Neural crest cell (in vitro differentiated cells): ENCODE measurements at places on chromosomes 11 and 22.
A peak's percentile ranks its signal among the peaks of the same experiment; 100 is the strongest.

GRCh38 chr11:70796648-70797227 is 398.4 kb downstream of the CTTN start:
- DNase-seq, result no peak

GRCh38 chr11:27933992-27934829 is 173.7 kb downstream of the KIF18A start:
- no peak for DNase-seq

GRCh38 chr11:79864882-79865281 is 424.1 kb upstream of the TENM4 start:
- no peak for DNase-seq

DNA sequence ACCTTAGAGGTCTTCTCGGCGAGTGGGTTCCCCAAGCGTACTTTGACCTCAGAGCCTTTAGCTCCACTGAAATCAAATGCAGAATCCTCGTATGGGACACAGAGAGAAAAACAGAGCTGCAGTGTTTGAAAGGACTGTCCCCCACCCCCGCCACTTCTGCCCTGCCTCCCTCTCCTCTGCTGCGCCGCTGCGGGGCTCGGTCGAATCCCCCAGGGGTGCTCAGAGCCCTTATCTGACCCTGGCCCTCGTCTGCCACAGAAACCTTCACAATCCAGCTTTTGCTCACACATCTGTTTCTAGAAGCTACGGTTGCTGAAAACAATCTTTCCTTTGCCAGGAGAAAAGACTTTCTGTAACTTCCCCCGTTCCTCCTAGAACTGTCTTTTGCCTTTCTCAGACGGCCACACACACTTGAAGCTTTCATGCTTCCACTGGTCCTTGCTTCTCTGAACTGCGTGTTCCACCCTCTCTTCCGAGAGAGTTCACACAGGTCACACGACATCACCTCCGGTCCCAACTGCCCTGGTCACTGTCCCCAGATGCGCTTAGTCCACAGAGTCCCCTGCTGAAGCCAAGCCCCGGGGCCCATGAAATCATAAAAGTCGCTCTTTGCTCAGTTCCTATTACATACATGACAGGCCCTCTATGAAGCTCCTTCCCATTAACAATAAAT is 3.7 kb downstream of the SMIM35 start:
- DNase-seq, result peak; percentile 34

GRCh38 chr11:10538924-10539323 is 2.1 kb downstream of the RNF141 start:
- no peak for DNase-seq

GRCh38 chr22:28395920-28396753 is 283.5 kb downstream of the TTC28 start:
- DNase-seq, result no peak

GRCh38 chr22:38413085-38414008 is 41.7 kb downstream of the KCNJ4 start:
- no peak for DNase-seq

- DNase-seq, result no peak
Measured at GRCh38 chr11:67247946-67248550, 18.2 kb upstream of the GRK2 start.

- DNase-seq, result no peak
Measured at GRCh38 chr11:133793271-133794035, 51.9 kb downstream of the SPATA19 start.

DNA sequence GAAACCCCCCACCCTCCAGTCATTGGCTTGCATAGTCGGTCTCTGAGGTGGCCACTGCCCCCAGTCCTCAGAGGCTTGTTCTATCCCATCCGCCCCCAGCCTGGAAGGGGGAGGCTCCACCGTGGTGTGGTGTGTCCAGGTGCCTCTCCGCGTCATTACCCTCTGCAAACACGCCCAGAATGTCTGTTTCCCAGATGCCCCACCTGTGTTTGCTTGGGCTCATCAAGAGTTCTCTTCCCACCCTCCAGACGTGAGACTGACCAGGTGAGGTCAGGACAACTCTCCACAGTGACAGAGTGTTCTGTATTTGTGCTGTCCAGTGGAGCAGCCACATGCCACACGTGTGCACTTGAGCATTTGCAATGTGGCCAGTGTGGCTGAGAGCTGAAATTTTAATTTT is 24.9 kb downstream of the LRRC10B start:
- no peak for DNase-seq

- no peak for DNase-seq
Measured at GRCh38 chr11:102332611-102332994, 14.4 kb upstream of the BIRC2 start.

DNA sequence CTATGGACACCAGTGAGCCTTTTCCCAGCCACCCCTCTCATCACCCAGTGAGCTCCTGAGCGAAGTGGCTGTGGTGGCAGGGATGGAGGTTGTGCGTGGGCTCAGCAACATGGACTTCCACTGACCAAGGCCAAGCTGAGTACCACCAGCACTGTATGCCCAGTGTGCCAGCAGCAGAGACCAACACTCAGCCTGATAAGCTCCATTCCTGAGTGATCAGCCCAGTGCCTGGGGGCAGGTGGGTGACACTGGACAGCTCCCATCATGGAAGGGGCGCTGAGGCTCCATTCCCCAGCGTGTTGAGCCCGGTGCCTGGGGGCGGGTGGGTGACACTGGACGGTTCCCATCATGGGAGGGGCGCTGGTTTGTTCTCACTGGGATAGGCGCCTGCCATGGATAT is 17.6 kb upstream of the CD81 start:
- DNase-seq, result no peak

- DNase-seq, result no peak
Measured at GRCh38 chr22:50243685-50244419, 971 bp downstream of the TUBGCP6 start.

GRCh38 chr22:48353116-48353947 is 1474.3 kb downstream of the BRD1 start:
- no peak for DNase-seq

- DNase-seq, result no peak
Measured at GRCh38 chr11:17739945-17740338, 5.4 kb downstream of the KCNC1 start.

DNA sequence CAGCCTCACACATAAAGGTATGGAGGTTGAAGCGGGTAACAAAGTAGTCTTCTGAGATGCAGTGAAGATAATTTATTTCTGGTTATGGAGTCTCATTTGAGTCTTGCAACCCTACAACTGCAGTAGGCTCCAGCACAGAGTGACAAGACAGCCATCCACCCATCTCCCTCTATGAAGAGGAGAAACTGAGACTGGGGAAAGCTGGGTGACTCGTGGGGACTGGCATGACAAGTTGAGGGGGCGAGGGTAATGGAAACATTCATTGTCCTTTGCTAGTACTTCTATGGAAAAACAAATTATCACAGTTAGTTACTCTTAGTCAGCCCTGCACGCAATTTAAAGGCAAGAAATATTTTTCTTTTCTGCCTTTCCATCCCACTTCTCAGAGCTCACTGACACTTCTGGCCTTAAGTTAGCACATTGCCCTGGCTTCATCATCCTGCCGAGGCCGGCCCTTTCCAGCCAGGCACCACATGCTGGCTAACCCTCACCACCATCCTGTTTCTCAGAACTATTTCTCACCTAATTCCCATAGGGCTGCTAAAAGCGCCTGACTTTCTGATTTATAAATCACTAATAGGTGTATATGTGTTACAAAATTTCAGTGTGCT is 361.1 kb downstream of the ETS1 start:
- no peak for DNase-seq

DNA sequence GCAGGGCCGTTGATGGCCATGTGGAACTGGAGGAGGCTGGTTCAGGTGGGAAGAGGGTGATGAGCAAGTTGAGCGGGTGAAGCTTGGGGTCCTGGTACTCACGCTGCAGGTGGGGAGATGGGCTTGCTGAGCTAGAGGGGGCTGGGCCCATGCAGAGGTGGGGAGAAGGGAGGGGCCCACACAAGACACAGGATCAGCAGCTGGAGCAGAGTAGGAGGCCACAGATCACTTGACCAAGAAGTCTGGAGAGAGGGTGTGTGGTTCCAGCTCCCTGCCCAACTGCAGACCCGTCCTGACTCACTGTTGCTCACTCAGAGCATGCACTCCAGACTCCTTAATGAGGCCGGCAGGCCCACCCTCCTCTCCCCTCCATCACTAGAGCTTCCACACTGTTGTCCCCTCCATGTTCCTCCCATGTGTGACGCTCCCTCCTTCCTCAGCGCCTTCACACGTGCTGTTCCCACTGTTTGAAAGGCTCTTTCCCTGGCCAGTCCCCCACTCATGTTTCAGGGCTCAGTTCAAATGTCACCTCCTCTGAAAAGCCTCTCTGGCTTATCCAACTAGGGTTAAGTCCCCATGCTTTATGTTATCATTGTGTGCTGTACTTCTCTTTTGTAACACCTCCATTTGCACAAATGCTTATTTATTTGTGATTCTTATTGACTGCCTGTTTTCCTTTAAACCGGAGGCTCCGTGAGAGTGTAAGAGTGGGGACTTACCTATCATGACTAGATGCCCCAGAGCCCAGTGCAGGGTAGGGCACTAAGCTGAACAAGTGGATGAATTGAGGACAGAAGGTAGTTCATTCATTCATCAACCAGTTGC is 2.3 kb downstream of the CCDC86 start:
- DNase-seq, result no peak

- no peak for DNase-seq
Measured at GRCh38 chr11:31303644-31304180, 65.8 kb downstream of the DCDC1 start.

- DNase-seq, result no peak
Measured at GRCh38 chr11:73652856-73653559, 6.6 kb downstream of the PLEKHB1 start.

- no peak for DNase-seq
Measured at GRCh38 chr11:10451426-10452116, 3.5 kb upstream of the AMPD3 start.

- DNase-seq, result no peak
Measured at GRCh38 chr11:112123129-112123528, 36.5 kb downstream of the SDHD start.

DNA sequence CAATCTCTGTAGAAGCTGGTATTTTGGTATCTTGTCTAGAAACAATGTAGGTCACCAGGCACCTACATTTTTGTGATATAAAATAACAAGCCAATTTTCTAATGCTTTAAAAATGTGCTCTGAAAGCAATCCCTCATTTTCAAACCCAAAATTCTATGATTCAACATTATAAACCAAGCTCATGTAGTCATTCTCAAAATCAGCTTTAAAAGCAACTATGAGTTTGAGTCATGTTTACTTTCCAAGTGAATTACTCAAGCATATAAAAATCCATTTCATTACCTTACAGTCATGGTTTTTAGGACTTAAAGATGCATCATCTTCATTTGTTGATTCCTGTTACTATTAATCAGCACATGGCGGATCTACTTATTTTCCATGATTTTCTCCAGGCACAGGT is 216.4 kb downstream of the GRM5 start:
- DNase-seq, result no peak

DNA sequence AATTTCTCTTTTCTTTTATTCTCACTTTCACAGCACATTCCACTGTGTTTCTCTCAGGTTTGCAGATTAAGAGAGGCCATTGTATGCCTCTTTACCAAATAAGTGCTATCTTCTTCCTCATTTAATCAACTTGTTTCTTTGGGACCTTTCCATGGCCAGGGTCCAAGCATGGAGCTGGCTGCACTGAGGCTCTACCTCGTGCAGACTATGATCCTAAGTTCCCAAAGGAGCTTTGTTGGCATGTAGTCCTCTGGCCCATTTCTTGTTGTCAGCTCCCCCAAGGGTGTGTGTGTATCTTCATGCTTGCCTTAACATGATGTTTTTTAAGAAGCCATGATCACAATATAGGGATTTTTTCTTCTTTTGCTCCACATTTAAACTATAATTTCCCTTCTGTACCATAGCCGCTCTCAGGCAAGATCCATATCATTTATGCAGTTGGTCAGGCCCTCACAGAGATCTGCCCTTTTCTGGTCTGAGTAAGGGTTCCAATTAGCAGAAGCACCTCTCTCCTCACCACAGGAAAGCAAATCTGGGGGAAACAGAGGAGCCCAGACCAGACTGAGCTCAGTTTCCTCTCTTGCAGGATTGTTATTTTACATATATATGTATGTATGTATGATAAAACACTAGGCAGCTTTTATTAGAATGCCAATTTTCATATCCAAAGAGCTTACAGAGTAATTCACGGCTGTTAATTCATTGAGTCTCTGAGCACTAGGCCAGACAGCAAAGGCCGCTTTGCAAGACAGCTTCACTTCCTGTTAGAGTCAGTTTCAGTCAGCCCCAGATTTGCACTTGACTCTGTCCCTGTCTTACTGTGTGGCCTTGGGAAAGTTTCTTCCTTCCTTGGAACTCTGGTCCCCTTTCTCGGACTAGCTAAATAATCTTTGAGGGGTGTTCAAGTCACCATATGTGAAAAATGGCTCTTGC is 34.3 kb downstream of the CYB5R2 start:
- DNase-seq, result no peak

GRCh38 chr11:120442031-120442430 is 69.5 kb upstream of the GRIK4 start:
- DNase-seq, result no peak

- no peak for DNase-seq
Measured at GRCh38 chr11:34064291-34064690, 12.8 kb downstream of the CAPRIN1 start.

DNA sequence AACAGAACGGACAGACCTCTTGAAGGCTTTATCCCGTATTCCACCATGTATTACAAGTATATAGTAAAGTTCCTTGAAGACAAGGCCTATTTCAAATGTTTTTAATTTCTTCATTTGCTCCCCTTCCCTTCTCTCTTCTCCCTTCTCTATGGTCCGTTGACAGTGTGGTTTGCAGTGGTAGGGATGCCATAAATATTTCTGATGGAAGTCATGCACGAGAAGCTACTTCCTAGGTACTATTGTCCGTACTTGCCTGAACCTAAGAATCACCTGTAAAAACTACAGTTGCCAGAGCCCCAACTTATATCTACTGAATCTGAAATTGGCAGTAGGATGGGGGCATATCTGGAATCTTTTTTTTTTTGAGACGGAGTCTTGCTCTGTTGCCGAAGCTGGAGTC is 2.8 kb downstream of the PISD start:
- no peak for DNase-seq

GRCh38 chr22:47367993-47368945 is 605.8 kb downstream of the TBC1D22A start:
- no peak for DNase-seq

GRCh38 chr11:94830722-94831510 is 62.8 kb downstream of the AMOTL1 start:
- no peak for DNase-seq

DNA sequence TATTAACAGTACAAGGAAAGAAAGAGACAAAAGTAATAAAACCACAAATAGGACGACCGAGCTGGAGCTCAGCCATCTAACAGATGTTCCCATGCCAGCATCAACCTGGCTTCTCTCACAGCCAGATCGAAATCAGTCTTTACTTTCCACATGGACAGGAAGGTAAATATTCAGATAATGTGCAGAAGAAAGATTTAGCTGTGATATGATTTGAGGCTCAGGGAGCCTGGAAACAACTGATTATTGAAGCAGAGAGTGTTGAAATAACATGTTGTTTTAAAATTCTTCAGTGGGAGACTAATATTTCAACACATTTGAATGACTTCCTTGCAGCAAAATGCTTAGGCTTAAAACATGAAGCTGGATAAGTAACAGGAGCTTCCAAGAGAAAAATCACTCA is 546.8 kb downstream of the ETS1 start:
- DNase-seq, result no peak

DNA sequence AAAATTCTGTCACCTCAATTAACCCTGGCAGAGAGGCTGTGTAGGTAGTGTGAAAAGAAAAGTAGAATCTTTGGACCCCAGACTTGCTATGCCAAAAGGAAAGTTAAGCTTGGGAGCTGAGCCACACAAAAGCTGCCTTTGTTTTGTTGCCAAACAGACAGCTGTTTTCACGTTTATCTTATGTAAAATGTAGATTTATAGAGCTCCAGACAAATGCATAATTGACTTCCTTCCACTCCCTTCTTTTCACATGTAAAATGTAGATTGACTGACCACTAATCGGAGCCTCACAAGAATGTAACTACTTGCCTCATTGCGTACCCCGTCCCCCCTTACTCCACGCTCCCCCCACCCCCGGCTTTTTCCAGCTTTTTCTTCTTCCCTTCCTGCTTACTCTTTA is 2302.2 kb upstream of the RAG2 start:
- no peak for DNase-seq
